ENCODE measurements at places on chromosomes 1 and 21. TPM values are rescaled to one million over a fixed set of nuclear protein-coding genes. Genes with fewer than 3 reads are reported as not detected.

Gene SLAMF9
- not detected for total RNA-seq

Gene FASLG
- not detected for total RNA-seq

Gene ARV1
- 8.9 TPM for total RNA-seq

Gene TMEM81
- total RNA-seq = 1.1 TPM

Gene VASH2
- total RNA-seq = 1.00 TPM

Gene CFH
- total RNA-seq = not detected

DNA sequence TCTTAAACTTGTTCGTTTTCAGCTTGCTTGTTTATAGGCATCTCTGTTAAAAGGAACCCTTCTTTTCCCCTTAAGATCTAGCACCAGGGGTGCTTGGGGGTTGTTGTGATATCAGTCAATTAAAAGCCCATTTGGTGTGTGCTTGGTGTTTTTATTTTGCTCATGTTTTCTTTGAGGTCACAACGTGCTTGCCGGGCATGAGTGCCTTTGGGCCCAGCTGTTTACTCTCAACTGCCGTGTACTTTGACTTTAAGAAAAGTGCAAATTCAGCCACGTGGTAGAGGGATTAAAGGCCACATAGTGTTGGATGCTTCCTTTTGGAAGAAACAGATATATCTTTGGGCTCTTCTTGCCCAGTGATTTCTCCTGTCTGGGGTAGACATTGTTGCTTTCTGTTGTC is 10.5 kb downstream of the ARID1A start:
- peaks cover 1% of the 10 kb centered on the region for H3K36me3 ChIP-seq
- no peaks in the 10 kb centered on the region for H3K27me3 ChIP-seq
- H3K4me3 ChIP-seq = peak overlapping the region; percentile 29
- H3K4me1 ChIP-seq = peaks cover 67% of the 10 kb centered on the region

DNA sequence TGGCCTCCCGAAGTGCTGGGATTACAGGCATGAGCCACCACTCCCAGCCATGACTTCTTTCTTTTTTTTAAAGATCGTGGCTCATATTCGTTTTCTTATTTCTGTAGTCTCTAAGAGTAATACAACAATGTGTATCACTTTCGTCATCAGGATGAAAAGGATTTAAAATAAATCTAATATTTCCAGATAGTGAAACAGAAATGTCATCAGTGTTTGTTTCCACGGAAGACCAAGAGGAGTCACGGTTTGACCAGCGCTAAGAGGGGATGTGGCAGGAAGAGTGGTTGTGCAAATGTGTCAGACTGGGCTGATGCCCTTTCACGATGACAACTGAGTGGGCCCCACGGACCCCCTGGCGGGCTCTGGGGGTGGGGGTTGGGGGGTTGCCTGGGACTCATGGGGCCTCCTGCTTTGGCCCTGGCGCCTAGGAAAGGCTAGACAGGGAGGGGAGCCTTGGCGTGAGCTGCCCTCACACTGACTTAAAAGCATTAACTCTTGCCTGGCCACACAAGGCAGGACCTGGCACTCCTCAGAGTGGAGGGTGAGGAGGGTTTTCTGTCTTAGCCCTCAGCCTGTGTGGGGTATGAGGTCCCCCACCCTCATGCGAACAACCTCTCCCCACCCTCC is 8.4 kb downstream of the SOX13 start:
- no peak for DNase-seq
- no peak overlapping the region for H3K27ac ChIP-seq
- H3K4me1 ChIP-seq = peaks cover 87% of the 10 kb centered on the region
- H3K36me3 ChIP-seq = no peaks in the 10 kb centered on the region

- H3K27ac ChIP-seq = no peak overlapping the region
- H3K36me3 ChIP-seq = no peaks in the 10 kb centered on the region
- H3K27me3 ChIP-seq = 0 out of 3 replicates have a peak, but pooled peaks cover 6% of the 10 kb centered on the region
- no peak for DNase-seq
These were observed 118.2 kb upstream of the ZNF678 start for GRCh38 chr1:227445092-227445674.

- H3K27me3 ChIP-seq = no peaks in the 10 kb centered on the region
- no peak overlapping the region for H3K4me3 ChIP-seq
- DNase-seq = no peak
These were observed 356.4 kb upstream of the ADAMTS5 start for GRCh38 chr21:27323331-27323730.

DNA sequence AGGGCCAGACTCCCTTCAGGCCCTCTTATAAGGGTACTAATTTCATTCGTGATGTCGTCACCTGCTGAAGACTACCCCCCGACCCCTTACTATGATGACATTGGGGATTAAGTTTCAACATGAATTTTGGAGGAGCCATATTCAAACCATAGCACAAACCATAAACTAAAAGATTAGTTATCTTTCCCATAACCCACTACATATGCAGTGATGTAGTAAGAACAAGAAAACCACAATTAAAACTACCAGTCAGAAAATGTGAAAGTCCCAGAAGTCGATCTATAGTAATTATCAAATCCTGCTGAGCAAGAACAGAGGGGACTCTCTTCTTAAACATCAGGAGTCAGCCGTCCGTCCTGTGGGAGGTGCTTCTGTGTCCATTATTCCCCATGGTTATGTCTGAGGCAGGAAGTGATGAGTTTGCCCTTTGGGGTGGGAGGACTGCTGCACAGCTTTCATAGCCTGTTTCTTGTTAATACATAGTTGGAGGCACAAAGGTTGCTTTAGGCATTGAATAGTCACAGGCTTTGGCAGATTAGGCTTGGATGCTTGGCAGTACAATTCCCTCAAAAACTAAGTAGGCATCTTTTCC is 35.9 kb upstream of the PTGFRN start:
- H3K27ac ChIP-seq = no peak overlapping the region
- no peak for DNase-seq
- H3K27me3 ChIP-seq = no peaks in the 10 kb centered on the region
- H3K4me1 ChIP-seq = peaks cover 2% of the 10 kb centered on the region

DNA sequence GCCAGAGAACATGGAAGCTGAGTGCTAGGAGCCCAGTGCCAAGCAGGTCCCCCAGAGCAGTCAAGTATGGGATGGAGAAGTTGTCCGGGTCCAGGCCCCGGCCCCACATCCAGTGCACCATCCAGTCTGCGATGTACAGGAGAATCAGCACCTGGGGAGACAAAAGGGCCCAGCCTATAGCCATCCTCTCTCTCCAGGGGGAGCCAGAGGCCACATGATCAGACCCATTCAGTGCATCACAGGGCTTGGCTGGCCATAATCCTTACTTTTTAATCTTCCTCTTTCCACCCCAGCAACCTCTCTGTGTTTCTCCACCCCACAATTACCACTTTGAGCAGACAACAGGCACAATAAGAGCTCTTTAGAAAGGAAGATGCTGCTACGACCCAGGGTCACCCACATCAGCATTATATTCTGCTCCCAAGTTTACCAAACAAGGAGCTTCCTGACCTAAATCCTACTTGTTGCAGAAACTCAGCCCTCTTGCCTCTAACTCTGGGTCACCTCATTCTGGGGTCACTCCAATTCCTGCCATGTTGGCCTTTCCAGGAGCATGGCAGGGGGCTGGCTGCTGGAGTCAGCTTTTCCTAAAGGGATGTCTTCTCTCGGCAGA is 16.4 kb upstream of the RAB29 start:
- H3K4me1 ChIP-seq = no peaks in the 10 kb centered on the region
- H3K36me3 ChIP-seq = no peaks in the 10 kb centered on the region
- peak; percentile 48 for DNase-seq
- no peak overlapping the region for H3K4me3 ChIP-seq

DNA sequence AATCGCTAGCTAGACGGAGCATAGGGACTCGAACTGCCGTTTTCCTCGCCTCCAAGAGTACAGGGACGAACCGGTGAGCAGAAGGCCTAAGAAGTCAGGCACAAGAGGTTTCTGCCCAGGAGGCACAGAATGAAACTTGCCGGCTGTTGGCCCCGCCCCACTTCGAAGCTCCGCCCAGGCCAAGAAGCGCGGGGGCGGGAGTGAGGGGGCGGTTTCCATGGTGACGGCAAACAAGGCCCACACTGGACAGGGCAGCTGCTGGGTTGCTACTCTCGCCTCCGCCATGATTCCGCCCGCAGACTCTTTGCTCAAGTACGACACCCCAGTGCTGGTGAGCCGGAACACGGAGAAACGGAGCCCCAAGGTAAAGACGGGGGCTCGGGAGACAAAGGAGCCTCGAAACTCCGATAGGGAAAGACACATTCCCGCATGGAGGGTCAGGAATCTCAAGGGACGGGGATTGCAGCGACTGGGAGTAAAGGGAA is at the start of gene DNALI1:
Gene DNALI1 (plus strand): TSS at position 229 of the 485 bp plus-strand sequence. CDS start 55 bp downstream, at position 284.
- H3K27ac ChIP-seq = no peak within 1 kb of the TSS
- peak; percentile 44 for DNase-seq
- H3K4me3 ChIP-seq = no peak within 1 kb of the TSS
- peaks cover 60% of the 10 kb centered on the region for H3K4me1 ChIP-seq

GRCh38 chr21:45640001-45640887 is 3.3 kb upstream of the PCBP3 start:
- H3K27me3 ChIP-seq = no peaks in the 10 kb centered on the region
- H3K27ac ChIP-seq = no peak overlapping the region
- DNase-seq = no peak

DNA sequence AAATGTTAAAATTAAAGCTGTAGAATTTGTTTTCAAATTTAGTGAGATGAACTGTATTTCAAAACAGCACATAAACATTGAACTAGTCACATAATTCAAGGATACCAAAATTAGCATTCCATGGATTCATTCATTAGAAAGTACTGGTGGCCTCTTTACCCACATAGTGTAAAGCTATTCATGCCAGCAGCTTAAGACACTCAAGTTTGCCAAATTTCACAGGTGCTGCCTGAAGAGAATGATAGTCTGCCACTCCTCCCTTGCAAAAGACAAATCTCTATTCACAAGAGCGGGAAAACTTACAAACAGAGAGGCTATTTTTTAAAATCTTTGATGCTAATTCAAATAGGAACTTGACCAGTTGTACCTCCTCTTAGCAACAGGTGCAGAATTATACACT is 337.0 kb downstream of the BRINP3 start:
- no peaks in the 10 kb centered on the region for H3K36me3 ChIP-seq
- DNase-seq = no peak
- H3K4me3 ChIP-seq = no peak overlapping the region
- H3K27me3 ChIP-seq = no peaks in the 10 kb centered on the region

DNA sequence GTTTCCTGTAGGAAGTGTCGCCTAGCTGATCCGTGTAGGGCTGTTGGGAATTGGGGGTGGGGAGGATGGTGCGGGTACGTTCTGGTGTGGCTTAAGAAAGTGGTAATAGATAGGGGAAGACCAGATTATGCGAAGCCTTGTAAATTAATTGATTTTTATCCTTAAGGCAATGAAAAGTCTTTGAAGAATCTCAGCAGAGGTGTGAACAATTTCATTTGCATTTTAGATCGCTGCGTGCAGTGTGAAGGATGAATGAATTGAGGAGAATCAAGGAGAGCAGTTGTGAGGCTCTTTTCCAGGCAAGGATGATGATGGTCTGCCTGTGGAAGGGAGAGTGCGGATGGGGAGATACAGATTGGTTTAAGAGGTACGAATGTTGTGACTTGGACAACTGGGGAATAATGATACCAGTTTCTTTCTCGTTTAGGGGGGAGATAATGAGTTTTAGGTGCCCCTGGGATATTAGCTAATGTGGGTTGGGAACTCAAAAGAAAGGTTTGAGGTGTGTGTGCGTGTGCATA is 813 bp upstream of the DEDD start:
- H3K4me1 ChIP-seq = peaks cover 27% of the 10 kb centered on the region
- peaks cover 2% of the 10 kb centered on the region for H3K36me3 ChIP-seq
- no peak for DNase-seq
- peak overlapping the region; percentile 79 for H3K4me3 ChIP-seq
- H3K27me3 ChIP-seq = no peaks in the 10 kb centered on the region

GRCh38 chr21:25862596-25862995 is 127.8 kb downstream of the GABPA start:
- H3K4me1 ChIP-seq = no peaks in the 10 kb centered on the region
- H3K4me3 ChIP-seq = no peak overlapping the region
- peak; percentile 12 for DNase-seq
- no peak overlapping the region for H3K27ac ChIP-seq
- no peaks in the 10 kb centered on the region for H3K27me3 ChIP-seq
- H3K36me3 ChIP-seq = no peaks in the 10 kb centered on the region
